ENCODE measurements at places on chromosomes 2 and 18. TPM values are rescaled to one million over a fixed set of nuclear protein-coding genes. Genes with fewer than 3 reads are reported as not detected.

DNA sequence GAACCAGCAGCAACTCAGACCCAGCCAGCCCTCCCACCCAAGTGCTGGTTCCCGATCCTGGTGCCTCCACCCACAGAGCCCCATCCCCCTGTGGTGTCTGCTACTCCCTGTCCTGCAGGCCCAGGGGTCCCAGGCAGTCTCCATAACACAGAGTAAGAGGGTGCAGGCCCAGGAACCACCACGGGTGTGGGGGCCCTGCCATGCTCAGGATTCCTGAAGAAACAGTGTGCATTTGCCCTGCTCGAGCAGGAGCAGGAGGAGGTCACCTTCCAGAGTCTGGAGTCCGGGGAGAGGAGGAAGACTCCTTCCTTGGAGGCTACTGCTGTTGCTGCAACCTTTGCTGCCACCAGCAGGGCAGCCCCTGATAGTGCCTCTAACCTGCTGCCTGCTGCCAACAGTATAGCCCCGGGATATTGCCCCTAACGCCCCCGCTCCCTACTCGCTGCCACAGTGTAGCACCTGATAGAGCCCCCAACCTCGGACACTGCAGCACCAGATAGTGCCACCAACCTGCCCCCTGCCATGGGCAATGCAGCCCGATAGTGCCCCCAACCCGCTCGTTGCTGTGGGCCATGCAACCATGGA lies 46.8 kb upstream of the ANKRD62 start:
- no peak for DNase-seq

Gene CTLA4
- 0.64 TPM for total RNA-seq

- no peak for DNase-seq
Measured at GRCh38 chr2:28990445-28990844, 9.3 kb downstream of the TOGARAM2 start.

Gene REG3G
- total RNA-seq: not detected

Data from mesenteric fat pad (tissue), 1 donor.